ENCODE measurements at places on chromosomes 12 and 14.

DNA sequence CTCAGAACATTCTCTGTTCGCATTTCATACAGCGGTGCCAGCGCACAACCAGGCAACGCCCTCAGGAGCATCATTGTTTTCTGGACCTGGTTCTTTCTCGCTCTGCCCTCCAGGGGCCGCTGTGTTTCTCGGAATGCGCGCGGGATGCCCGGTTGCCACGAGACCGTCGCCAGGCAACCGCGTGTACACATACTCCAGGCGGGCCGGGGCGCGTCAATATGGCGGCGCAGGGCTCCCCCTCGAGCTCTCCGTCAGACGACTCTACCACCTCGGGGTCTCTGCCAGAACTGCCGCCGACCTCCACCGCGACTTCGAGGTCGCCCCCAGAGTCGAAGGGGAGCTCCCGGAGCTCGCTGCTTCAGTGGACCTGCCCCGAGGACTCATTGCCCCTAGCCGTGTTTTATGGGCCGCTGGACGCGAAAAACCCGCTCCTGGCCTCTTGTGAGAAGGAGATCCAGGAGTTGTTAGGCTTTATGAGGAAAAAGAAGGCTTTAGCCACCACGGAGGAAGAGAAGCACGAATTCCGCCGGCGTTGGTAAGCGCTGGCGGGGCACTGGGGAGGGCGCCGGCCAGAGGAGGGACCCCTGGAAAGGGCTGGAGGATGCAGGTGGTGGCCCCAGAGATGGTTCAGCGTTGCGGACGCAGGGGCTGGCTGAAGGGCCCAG lies at the start of gene CFAP54:
CFAP54 (plus strand) TSS at position 186 of the 665 bp plus-strand sequence; CDS start at position 219, 33 bp downstream.
- peak; percentile 81 for DNase-seq

DNA sequence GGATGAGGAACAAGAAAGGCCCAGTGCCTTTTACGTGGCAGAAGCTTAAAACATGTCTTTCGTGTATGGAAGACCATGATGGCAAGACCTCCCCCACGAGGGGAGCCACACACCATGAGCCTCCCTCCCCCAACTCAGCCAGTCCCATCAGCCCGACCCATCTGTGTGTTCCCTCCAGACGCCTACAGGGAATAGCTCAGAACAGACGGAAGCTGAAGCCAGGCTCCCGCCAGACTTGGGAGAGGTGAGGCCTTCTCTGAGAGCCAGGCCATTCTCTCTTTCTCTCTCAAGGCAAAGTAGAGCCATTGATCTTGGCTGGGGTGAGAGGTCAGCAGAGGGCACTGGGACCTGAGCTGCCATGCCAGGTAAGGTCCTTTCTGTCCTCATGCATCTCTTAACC lies 9.5 kb downstream of the REM2 start:
- no peak for DNase-seq

- DNase-seq, result no peak
Measured at GRCh38 chr12:111405859-111406473, at the start of gene SH2B3. Gene SH2B3 (plus strand): TSS chr12:111405923. CDS start chr12:111418146, 12,223 bp downstream.

DNA sequence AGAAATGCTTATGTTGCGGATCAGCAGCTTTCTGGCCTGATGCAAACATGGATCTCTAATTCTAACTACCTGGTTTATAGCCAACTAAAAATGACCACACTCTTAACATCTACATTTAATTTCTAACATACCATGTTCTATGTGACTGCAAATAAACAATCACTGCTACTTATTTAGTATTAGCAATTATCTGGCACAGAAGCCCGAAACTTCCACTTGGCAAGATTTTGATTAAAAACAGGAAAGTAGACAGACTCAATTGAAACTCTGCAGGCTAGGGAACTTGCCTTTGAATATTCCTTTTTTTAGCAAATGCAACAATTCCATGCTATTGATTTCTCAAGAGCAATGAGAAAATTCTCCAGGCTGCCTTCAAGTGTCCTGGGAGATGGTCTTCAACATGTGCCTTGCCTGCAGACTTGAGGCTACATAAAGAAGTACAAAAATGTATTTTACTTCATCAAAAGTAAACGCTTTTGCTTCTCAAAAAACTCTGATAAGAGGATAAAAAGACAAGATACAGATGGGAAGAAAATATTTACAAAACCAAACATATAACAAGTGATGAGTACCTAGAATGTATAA lies 9.1 kb upstream of the TMCC3 start:
- no peak for DNase-seq

DNA sequence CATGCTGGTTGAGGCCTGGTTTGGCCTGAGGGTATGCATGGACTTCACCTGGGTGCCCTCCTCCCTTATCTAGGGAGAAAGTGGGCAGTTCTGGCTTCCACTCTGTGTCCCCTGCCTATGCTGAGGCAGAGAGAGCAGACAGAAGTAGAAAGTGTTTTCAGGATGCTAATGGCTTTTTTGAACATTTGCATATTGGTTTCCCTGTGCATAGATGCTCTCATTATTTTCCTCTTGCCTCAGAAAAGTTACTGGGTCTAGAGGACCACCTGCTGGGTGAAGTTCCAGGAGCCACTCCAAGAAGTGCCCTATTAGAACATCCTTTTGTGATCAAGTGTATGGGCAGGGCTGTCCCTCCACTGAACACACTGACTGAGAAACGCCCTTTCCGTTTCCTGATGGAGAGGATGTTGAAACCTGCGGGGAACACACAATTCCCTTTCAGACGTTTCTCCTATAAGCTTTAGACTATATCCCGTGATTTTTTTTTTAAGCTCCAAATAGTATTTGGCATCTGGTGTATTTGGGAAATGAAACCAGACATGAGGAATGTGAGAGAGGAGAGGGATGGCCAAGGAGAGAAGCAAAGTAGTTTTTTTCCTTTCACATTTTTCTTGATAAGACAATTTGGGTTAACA lies 66.6 kb downstream of the DAAM1 start:
- DNase-seq, result no peak

- DNase-seq, result no peak
Measured at GRCh38 chr12:111992464-111992863, 20.5 kb downstream of the TMEM116 start.

GRCh38 chr12:42786400-42787148 lies 197.0 kb upstream of the PRICKLE1 start:
- no peak for DNase-seq

- no peak for DNase-seq
Measured at GRCh38 chr12:16562435-16562834, 43.5 kb downstream of the LMO3 start.

Data from GM12892 (cell line).